Stimulated activated CD8-positive, alpha-beta memory T cell treated with anti-CD3 and anti-CD28 coated beads, Interleukin-4, amount 100 ng/mL, for 24 hours (primary cell): ENCODE measurements at places on chromosomes 3 and 15.

- DNase-seq: no peak
Measured at GRCh38 chr3:71006810-71007785, 576.4 kb downstream of the FOXP1 start.

DNA sequence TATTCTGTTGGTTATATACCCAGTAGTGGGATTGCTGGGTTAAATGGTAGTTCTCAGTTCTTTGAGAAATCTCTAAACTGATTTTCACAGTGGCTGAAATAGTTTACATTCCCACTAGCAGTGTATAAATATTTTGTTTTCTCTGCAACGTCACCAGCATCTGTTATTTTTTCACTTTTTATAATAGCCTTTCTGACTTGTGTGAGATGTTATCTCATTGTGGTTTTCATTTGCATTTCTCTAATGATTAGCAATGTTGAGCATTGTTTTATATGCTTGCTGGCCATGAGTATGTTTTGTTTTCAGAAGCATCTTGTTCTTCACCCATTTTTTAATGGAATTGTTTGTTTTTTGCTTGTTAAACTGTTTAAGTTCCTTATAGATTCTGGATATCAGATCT lies 612.7 kb upstream of the SGO1 start:
- DNase-seq: no peak

- DNase-seq: no peak
Measured at GRCh38 chr3:194203482-194204041, 67.6 kb downstream of the HES1 start.

- DNase-seq: no peak
Measured at GRCh38 chr3:161070252-161070930, 34.8 kb downstream of the B3GALNT1 start.

DNA sequence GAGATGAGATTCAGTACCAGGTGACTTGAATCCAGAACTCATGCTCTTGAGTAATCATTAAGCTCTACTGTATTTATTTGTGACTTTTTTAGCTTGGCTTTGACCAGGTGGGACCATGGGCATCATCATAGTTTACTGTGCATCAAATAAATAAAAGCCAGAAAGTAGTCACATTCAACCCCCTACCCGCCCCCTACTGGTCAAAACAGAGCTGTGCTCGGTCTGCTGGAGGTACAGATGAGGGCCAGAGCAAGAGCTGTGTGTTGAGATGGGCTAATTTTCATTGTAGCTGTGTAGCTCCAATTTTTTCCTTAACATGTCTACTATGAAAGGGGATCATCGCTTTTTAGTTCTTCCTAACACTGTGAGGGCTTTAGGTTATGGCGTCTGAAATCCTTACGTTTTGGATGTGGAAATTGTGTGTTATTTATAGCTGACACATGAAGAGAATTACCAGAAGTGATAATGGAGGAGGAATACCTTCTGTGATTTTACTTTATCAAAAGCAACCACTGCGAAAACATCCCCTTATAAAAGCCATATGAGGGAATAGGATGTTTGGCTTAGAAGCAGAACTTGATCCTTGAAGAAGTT lies 375.1 kb downstream of the PTPRG start:
- no peak for DNase-seq

DNA sequence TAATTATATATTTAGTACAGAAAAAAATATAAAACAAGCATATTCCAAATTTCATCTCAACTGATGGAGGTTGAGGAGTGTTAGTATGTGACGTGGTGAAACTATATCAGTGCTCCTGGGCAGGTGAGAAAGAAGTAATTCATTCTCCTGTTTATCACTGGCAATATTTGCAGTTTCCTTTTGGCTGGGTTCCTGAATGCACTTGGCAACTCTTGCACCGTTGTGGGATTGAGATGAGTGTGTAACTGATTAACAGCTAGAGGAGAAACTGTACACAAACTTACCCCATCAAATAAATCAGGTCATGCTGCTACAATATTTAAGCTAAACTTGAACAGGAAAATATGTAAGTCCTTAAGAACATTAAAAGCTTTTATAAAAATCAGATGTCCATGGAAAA lies 2.1 kb upstream of the ATP13A4 start:
- DNase-seq: no peak

- DNase-seq: no peak
Measured at GRCh38 chr3:191366675-191367074, 36.3 kb upstream of the UTS2B start.

DNA sequence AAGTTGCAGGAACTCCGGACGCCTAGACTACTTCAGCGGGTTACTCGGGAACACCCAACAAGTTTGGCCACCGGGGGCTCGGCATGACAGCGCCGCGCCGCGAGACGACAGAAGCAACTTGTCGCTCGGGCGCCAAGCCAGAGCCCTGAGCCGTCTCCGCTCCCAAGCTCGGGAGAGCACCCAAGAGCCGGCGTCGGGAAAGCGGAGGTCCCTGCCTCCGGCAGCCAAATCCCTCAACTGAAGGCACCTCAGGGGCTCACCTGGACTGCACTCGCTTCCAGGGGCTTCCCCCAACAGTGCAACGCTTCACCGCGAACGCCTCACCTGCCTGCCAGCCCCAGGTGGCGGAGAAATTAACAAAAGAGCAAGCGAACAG lies 640 bp downstream of the MB21D2 start:
- no peak for DNase-seq

DNA sequence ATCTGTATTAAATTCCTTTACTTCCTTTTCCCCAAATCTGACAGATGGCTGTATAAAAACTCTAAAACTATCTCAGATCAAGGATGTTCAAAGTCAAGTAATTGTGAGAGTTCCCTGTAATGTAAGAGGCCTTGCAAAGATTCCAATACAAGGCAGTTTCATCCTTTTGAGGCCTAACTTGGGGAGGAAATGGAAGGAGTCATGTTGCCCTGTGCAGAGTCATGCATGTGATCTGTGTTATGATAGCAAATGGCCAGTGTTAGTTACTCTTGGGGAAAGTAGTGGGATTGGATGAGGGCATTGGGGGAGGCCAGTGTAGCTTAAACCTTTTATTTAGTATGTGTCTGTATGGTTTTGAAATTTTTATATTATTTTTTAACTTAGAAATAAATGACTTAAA lies 23.7 kb upstream of the FBXL22 start:
- no peak for DNase-seq

GRCh38 chr3:11568503-11569155 lies 75.1 kb downstream of the VGLL4 start:
- no peak for DNase-seq

DNA sequence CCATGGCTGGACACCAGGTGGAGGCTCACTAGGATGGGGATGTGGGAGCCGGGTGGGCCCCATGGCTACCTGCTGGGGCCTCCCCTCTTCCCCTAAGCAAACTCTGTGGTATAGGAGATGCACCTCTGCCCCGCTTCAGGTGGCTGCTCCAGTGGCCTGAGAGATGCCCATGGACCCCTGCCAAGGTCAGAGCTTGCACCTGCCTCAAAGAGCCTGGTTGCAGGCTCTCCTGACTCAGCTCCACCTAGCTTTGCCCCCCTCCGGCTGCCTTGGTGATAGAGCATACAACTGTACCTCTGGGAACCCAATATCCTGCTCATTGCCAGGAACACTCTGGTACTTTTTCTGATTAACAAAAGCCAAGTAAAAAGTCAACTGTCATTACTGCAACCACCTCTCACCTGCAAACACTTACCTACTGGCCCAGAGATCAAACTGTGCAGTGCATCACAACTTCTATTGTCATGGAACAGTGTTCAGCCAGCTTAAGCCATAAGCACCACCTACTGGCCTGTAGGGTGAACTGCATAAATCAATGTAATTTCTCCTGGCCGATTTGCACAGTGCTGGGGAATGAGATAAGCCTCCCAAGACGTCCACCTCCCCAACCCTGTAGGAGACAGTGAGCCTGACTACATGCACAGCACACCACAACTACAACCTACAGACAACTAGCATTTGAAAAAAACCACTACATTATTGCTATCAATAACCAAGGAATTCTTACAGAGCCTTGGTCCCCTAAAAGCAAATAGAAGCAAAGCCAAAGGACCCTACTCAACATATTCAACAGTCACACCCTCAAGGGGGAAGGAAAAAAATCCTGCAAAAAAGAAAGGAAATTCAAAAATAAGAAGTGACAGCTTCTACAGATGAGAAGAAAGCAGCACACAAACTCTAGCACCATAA lies 352.4 kb upstream of the ARHGEF26 start:
- DNase-seq: no peak

DNA sequence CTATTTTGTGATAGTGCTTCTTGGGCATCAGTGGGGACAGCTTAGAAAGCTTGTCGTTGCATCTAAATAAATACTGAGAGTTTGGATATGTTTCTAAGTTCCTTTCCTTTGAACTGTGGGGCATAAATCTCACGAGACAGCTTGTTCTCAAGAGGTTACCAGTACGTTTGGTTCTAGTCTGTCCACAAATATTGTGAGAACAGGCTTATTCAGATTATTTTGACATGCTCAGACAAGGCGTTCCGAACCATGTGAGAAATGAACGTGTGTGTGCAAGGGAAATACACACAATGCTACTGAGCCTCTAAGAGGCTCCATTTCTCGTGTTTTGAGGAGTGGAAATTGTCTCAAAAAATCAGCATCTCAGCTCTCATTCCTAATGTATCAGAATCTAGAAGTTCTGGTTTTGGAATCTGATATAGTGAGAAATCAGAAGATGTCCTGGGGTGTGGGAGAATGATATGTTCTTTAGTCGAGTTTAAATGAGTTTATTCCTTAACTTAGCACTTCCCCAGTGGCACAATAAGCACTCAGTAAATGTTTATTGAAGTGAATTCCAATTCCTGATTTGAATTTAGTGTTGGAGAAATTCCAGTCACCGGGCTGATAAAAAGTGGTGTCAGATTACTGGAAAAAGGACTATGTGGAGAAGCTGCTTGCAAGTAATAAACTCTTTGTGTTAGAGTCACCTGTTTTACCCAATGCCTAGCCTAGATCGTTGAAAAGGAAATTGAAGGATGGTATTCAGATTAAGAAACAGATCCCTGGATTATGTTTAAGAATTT lies 481.5 kb downstream of the LPP start:
- no peak for DNase-seq

DNA sequence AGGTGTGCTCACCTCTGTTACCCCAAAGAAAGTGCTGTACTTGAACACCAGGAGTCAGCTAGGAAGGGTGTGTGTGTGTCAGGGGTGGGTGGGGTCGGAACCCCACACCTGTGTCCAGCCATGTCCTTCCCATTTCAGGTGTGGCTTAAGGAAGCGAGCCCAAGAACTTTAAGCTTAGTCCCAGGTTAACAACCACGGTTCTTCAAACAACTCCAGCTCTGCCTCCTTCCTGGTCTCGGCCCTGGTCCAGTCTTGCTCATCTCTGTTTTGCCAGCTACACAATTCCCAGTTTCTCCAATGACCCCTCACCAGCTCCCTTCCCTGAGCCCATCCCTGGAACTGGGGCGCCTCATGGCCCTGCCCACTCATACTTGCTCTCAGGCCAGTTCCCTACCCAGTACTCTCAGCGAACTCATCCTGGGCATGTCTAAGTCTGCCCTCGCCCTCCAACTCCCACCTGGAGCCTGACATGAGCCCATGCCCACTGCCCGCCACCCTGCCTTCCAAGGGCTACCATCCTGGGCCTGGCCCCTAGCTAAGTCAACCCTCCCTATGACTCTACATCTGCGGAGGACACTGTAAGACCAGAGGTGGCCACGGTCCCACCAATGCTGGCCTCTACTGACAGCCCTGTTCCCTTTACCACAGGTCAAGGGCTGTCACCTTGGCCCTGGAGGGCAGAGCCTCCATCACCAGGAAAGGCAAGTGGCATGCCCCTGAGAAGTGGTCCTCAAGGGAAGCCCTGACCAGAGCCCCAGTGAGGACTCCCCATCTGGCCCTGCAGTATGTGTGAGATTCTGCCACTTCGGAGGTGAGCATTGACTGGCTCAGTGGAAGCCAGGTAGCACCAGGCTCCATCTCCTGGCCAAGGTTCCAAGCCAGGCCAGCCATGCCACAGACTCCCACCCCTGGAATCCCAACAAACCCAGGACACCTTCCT lies 9.2 kb downstream of the POC1A start:
- DNase-seq: no peak

- no peak for DNase-seq
Measured at GRCh38 chr15:41795996-41796856, 21.9 kb downstream of the MAPKBP1 start.

GRCh38 chr3:24160424-24161095 lies 215.5 kb downstream of the NR1D2 start:
- DNase-seq: no peak

DNA sequence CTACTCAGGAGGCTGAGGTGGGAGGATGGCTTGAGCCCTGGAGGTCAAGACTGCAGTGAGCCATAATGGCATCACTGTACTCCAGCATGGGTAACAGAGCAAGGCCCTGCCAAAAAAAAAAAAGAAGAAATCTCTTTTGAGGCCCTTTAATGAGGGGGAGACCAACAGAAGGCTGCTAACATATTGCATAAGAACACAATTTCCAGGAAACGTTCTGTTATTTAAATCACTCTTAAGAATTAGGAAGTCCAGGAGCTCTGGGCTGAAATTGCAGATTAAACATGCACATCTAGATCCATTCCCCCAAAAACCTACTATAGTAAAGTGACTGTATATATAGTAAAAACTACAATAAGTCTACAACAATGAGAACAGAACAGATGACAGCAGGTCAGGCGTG lies 16.1 kb upstream of the BLM start:
- no peak for DNase-seq

DNA sequence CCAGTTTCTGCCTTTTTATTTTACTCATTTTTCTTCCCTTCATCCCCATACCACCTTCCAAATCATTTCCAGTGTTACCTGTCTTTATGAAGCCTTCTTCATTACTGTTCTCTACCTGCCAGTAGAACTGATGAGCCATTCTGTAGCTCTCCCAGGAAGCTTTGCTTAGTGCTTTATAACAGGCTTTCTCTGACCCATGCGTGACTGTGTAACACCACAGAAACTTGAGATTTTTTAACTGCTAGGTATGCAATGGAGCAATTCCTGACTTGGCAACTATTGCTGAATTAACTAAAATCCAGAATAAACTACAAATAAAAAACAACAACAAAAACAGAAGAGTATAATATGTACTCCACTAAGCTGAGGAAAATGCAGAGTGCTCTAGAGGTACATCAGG lies 289.2 kb downstream of the ROBO1 start:
- no peak for DNase-seq

DNA sequence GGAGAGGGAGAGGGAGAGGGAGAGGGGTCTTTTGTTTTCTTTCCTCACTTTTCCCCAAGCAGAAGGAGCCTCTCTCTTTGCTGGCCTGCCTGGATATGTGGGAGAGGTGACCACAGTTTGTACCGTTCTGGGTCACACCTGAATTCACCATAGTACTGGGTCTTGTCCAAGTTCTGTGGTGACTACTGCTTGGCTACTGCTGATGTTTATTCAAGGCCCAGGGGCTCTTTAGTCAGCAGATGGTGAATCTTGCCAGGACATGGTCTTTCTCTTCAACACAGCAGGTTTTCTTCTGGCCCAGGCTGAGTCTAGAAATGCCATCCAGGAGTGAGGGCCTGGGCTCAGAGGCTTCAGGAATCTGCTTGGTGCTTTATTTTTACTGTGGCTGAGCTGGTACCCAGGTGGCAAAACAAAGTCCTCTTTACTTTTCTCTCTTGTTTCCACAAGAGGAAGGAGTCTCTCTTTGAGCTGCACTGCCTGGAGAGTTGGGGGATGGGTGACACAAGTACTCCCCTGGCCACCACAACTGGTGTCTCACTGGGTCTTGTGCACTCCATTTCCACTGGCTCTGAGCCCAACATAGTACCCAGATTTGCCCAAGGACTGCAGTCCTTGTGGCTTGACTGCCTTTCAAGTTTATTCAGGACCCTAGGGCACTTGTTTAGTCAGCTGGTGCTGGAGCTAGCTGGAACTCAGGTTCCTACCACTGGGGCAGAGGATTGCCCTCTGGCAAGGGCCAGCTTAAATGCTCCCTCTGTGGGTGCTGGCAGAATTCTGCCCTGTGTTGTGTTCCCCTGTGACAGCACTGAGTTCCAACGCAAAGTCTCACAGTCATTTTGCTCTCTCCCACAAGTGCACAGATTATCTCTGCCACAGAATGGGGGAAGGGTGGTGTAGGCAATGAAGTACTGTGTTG lies 16.8 kb upstream of the CCNDBP1 start:
- DNase-seq: no peak
